EL (cell line): ENCODE measurements at places on chromosomes 5 and 9.

GRCh38 chr5:36505021-36505420 lies 101.4 kb upstream of the SLC1A3 start:
- no peak for DNase-seq

DNA sequence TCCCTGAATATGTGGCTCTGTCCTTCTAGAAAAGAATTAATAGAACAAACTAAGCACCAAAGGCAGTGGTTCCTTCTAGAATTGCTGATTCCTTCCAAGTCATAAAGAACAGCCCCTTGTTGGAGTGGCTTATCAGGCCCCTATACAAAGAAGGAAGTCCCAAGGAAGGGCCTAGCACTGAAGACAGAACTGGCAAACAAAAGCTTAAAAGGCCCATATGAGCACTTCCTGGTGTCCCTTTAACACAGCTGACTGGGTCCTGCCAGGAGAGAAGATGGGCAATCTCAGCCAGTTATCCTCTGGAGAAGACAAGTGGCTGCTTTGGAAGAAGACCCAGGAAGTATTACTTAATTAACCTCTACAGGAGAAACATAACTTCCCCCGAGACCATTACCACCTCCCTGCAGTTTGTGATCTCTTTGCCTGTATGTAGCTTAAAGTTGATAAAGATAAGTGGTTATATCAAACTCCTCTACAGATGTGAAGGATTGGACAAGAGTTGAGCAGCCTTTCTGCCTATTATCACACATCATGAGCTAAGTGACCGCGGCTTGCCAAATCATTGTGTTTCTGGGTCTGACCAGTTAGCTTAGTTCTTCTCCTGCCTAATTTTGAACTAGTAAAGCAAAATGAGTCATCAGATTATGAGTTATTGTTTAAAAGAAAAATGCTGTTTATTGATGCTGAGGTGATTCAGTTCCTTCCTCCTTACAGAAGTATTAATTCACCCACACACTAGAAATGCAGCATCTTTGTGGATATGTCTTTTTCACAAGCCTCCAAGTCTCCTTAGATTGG lies 13.3 kb upstream of the STING1 start:
- peak; percentile 67 for DNase-seq

- peak; percentile 15 for DNase-seq
Observed at GRCh38 chr9:99055384-99055783, 49.5 kb upstream of the TGFBR1 start.

DNA sequence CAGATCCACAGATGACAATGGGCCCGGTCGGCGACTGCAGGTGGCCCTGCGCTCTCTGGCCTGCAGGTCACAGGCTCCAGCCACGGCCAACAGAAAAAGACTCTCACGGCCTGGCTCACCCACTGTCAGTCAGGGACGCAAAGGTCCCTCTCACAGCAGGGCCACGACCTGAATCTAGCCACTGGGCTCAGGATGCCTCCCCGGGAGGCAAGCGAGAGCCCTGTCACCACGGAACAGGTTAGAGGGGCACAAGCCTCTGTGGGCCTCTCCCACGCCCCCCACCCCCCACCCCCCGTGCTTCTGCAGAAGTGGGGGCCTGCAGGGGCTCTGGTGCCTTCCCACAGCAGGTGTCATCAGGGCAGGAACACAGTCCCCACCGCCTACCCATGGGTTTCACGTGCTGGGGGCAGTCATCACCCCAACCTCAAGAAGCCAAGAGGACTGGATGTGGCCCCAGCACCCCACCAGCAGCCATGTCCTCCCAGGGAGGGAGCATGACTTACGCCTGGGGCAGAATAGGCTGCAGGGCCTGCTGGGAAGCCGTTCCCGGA lies 17.3 kb upstream of the EGFL7 start:
- no peak for DNase-seq

DNA sequence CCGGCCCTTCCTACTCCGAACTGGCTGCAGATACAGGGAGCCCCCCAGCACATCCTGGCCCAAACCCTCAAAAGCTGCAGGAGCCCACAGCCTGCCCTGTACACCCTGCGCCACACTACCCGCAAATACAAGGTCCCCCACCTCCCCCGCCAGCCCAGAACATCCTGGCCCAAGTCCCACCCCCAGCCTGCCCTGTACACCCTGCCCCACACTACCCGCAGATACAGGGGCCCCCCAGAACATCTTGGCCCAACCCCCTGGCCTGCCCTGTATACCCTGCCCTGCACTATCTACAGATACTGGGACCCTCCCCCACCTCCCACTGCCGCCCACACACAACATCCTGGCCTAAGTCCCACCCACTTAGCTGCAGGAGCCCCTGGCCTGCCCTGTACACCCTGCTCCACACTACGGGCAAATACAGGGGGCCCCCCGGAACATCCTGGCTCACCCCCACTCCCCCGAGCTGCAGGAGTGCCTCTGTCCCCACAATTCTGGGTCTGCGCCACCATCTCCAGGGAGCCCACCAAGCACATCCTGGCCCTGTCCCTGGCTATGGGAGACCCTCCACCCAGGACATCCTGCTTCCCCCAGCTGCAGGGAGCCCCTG lies 8.3 kb downstream of the LPCAT1 start:
- DNase-seq: no peak

DNA sequence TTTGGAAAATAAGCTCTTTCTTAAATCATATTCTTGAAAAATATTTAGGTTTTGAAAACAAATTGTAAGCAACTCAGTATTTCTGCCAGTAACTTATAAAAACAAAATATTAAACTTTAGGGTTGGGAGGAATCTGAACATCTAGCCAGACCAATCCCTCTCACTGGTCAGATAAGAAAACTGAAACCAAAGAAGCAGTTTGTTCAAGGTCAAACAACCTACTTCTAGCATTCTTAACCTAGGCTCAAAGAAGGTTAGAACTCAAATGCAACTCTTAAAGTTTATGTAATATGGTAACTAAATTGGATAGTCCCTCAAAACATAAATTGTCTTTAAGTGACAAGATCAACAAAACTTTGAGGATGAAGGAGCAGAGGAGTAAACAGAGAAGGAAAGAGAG lies 374.9 kb upstream of the TNC start:
- DNase-seq: no peak

GRCh38 chr9:82761027-82761426 lies 301.9 kb downstream of the RASEF start:
- DNase-seq: no peak

GRCh38 chr5:14781106-14781505 lies 90.5 kb downstream of the ANKH start:
- DNase-seq: no peak

- DNase-seq: no peak
Observed at GRCh38 chr9:87873607-87874303, 8.9 kb upstream of the SPATA31E1 start.

- no peak for DNase-seq
Observed at GRCh38 chr9:93865245-93865644, 89.9 kb downstream of the BARX1 start.

GRCh38 chr5:95975703-95976102 lies 14.1 kb upstream of the ELL2 start:
- no peak for DNase-seq

- DNase-seq: no peak
Observed at GRCh38 chr5:72187388-72188075, 80.3 kb downstream of the MAP1B start.

DNA sequence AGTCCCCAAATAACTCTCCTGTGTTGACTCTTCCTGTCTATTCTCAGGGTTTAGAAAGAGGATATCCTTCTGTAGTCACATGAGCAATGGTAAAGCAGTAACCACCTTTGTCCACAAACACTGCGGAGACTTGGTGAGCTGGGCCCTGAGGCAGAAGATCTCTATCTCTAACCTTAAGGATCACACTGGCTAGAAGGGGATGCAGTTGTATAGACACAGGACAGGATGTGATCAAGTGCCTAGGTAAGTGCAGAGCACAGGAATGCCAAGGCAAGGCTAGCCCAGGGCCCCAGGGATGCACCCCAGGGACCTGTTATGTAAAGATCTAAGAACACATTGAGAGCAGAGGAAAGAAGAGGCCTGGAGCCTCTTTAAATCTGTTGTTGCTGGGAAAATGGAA lies 610.5 kb downstream of the IRX1 start:
- no peak for DNase-seq

DNA sequence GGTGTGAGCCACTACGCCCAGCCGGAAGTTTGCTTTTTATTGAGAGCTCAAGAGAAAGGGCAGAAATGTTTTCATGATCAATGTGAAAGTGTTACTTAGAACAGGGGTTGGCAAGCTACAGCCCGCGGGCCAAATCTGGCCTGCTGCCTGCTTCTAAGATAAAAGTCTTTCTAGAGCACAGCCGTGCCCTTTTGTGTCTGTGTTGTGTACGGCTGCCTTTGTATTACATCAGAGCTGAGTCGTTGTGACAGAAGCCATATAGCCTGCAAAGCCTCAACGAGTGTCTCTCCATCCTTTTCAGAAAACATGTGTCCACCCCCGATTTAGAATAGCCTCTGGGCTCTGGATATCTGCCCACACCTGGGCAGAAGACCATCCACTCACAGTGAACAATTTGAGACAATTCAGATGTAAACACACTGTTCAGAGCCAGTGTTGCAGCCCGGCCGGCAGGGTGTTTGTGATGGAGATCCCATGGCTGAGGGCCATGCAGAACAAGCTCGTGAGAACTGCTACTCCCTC lies 28.8 kb downstream of the AK8 start:
- DNase-seq: no peak

- DNase-seq: peak; percentile 67
Observed at GRCh38 chr9:17349831-17350230, 215.0 kb downstream of the CNTLN start.
